Right kidney (tissue), 9 donors: ENCODE measurements at places on chromosomes 12 and 14.
A peak's percentile ranks its signal among the peaks of the same experiment; 100 is the strongest.

DNA sequence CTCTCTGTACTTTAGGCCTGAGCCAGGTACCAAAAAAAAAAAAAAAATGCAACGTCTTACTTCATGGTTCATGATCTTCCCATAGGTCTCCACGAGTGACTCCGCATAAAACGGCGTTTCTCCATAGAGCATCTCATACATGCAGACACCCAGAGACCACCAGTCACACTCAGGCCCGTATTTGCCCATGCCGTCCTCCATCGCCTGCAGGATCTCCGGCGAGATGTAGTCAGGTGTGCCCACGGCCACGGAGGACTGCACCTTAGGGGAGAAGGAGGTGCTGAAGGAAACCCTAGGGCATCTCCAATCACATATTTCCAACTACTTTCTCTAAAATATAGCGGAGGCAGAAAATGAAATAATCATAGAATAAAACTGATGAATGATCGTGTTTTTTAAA lies 61.0 kb downstream of the AMN start:
- no peak for DNase-seq

DNA sequence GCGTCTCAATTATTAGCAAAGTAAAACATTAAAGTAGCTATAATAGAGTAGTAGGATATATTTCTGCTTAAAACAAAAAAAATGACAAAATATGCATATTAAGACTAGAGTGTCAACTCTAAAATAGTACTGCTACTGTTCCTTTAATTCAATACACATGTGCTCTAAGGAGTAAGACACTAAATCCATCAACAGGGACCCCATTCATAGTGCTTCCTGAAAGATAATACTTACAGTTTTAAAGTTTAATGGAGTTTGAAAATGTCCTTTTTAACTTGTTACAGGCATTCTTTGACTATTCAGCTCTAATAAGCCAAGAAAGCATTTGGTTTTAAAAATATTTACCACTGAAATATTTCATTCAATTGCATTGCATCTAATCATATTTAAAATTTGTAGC lies 145.2 kb downstream of the ADAMTS20 start:
- no peak for DNase-seq

DNA sequence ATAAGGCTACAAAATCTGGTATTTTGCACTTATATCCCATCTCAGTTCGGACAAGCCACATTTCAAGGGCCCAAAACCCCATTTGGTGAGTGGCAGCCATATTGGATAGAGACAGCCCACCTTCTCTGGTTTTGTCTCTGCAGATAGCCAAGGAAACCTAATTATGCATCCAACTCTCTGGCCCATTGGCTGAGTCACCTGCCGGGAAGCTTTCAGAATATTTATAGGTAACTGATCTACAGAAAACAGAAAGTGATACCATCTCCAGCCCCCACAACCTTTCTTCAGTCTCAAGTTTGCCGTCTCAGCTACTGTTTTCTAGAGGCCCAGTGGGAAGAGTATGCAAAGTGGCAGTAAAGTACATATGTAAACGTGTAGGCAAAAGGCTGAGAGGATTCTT lies 33.7 kb upstream of the PPP1CC start:
- no peak for DNase-seq

DNA sequence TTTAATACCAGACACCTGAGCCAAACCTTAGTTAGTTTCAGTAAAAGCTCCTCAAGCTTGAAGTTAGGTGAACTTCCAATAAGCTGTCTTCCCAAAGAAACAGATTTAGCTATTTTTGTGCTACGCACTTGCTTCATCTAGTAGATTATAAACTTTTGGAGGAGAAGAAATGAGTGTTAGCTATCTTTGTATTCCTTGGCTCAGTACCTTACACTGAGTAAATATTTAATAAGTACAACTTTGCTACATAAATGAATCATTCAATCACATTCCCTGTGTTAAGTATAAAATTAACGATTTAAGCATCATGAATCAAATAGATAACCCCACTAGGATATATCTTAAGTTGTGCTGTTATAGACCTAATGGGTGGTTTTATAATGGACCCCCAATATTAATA lies 307.0 kb downstream of the PCNX1 start:
- DNase-seq: no peak

DNA sequence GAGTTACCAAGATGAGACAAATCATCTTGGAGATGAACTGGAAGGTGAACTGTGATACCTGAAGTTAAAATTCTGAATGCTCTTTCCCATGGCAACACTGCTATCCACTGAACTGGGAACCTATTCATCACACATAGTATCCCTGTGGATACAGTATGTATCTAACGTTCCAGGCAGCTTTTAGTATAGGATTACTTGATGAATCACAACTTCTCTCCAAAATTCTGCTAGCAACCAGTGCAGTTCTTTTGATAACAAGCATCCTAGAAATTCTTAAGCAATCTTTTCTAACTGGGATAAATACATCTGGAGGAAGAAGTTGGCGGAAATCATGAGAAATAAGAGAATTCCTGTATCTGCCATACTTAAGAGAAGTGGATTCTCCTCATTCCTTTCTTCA lies 66.4 kb downstream of the PAWR start:
- no peak for DNase-seq

- DNase-seq: no peak
Measured at GRCh38 chr14:54251356-54251755, 145.5 kb upstream of the CDKN3 start.

DNA sequence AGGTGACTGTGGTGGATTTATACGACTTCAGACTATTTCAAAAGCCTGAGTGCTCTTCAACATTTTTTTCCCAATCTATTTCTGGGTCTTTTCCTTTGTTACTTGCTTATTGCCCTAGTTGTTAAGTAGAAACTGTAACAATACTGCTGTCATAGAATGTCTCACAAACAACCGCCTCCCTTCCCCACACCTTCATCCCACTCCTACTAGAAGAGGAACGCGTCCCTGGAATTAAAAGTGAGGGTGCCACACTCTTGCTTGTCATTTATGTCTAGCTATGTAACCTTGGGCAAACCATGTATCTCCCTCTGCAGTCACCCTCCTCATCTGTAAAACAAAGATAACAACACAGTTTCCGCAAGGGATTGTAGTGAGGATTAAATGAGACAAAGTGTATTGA lies 8.6 kb downstream of the BRAP start:
- DNase-seq: no peak

DNA sequence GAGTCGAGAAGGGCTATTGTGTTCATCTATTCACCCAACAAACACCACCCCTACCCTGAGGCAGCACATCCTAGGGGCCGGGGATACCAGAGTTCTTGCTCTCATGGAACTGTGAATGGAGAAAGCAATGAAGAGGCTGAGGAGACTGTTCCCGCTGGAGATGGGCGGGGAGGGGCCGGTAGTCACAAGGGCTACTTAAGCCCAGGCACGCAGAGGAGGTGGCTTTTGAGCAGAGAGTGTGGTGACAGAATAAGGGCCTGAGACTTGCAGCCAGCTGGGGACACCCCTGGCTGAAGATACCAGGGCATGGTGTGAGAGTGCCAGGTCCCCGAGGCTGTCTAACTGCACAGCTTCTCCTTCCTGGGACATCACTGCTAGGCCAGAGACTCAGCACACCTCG lies 114.1 kb upstream of the EVL start:
- no peak for DNase-seq

GRCh38 chr12:49706351-49707127 lies 666 bp downstream of the FMNL3 start:
- DNase-seq: peak; percentile 76
